ENCODE measurements at places on chromosomes 2 and 18. TPM values are rescaled to one million over a fixed set of nuclear protein-coding genes. Genes with fewer than 3 reads are reported as not detected.
A peak's percentile ranks its signal among the peaks of the same experiment; 100 is the strongest.

The TMEM182 gene
- 4.5 TPM for total RNA-seq

DNA sequence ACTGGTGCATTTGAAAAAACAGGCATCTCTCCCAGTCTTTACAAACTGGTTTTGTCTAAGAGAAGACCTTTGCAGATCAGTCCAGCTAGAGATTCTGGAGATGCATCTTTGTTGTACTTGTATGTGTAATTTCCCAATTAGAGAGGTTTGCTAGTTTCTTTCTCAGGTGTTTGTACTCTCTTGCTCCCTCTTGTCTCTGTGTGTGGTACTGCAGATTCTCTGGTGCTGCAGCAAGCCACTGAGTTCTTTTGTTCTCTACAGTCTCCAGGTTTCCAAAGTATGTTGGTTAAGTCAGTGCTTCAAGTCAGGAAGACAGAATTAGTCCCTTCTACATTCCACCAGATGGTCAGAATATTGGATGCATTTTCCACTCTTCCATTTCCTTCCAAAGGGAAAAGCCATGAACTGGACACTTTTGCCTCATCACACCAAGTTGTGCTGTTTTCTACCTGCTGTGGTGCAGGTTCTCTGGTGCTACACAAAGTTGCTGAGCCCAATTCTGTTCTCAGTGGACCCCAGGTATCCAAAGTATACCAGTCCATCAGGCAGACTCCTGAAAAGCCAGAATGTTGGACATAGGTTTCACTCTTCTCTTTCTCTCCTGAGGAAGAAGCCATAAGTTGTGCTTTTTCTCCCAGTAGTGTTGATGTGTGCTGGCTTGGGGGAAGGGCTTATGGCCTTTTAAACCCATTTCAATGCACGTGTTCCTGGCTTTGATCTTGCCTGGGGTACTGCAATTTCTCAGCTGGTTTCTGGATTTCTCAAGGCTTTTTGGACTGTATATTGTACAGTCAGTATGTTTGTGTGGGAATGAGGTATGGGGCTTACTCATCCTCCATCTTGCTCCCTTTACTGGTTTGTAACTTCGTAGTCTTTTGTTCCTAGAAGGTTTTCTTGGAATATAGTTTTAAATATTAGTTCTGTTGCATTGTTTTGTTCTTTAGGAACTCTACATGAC lies 29.8 kb downstream of the EPC2 start:
- no peaks in the 10 kb centered on the region for H3K27me3 ChIP-seq
- H3K4me1 ChIP-seq = peaks cover 7% of the 10 kb centered on the region
- H3K27ac ChIP-seq = no peak overlapping the region
- H3K4me3 ChIP-seq = no peak overlapping the region
- no peaks in the 10 kb centered on the region for H3K36me3 ChIP-seq
- no peak for DNase-seq

The LIPT1 gene
- total RNA-seq = 13.5 TPM

GRCh38 chr18:24053211-24053610 lies 38.7 kb downstream of the TTC39C start:
- no peak for DNase-seq
- H3K4me1 ChIP-seq = peaks cover 4% of the 10 kb centered on the region
- H3K27ac ChIP-seq = no peak overlapping the region
- H3K36me3 ChIP-seq = no peaks in the 10 kb centered on the region
- H3K27me3 ChIP-seq = no peaks in the 10 kb centered on the region

GRCh38 chr2:216974321-216975302 lies 114.7 kb upstream of the TNP1 start:
- H3K4me1 ChIP-seq = peaks cover 12% of the 10 kb centered on the region
- no peaks in the 10 kb centered on the region for H3K27me3 ChIP-seq
- peak overlapping the region; percentile 88 for H3K27ac ChIP-seq
- DNase-seq = peak; percentile 69
- no peaks in the 10 kb centered on the region for H3K36me3 ChIP-seq

- H3K27me3 ChIP-seq = no peaks in the 10 kb centered on the region
- DNase-seq = no peak
- no peaks in the 10 kb centered on the region for H3K36me3 ChIP-seq
- peaks cover 1% of the 10 kb centered on the region for H3K4me1 ChIP-seq
- no peak overlapping the region for H3K4me3 ChIP-seq
These were observed 25.6 kb downstream of the BCL2 start for GRCh38 chr18:63293935-63294334.

The MARCHF4 gene
- not detected for total RNA-seq

GRCh38 chr2:159449504-159450124 lies 163.1 kb upstream of the WDSUB1 start:
- H3K27me3 ChIP-seq = no peaks in the 10 kb centered on the region
- H3K36me3 ChIP-seq = peaks cover 5% of the 10 kb centered on the region
- no peak overlapping the region for H3K4me3 ChIP-seq
- no peak for DNase-seq
- no peaks in the 10 kb centered on the region for H3K4me1 ChIP-seq

The ARHGAP25 gene
- 21.1 TPM for total RNA-seq

GRCh38 chr2:7880126-7880525 lies 801.7 kb upstream of the ID2 start:
- no peak overlapping the region for H3K4me3 ChIP-seq
- H3K4me1 ChIP-seq = no peaks in the 10 kb centered on the region
- no peaks in the 10 kb centered on the region for H3K27me3 ChIP-seq
- no peaks in the 10 kb centered on the region for H3K36me3 ChIP-seq
- no peak for DNase-seq

The LIMS1 gene
- 100 TPM for total RNA-seq

The VRK2 gene
- total RNA-seq = 22.3 TPM

DNA sequence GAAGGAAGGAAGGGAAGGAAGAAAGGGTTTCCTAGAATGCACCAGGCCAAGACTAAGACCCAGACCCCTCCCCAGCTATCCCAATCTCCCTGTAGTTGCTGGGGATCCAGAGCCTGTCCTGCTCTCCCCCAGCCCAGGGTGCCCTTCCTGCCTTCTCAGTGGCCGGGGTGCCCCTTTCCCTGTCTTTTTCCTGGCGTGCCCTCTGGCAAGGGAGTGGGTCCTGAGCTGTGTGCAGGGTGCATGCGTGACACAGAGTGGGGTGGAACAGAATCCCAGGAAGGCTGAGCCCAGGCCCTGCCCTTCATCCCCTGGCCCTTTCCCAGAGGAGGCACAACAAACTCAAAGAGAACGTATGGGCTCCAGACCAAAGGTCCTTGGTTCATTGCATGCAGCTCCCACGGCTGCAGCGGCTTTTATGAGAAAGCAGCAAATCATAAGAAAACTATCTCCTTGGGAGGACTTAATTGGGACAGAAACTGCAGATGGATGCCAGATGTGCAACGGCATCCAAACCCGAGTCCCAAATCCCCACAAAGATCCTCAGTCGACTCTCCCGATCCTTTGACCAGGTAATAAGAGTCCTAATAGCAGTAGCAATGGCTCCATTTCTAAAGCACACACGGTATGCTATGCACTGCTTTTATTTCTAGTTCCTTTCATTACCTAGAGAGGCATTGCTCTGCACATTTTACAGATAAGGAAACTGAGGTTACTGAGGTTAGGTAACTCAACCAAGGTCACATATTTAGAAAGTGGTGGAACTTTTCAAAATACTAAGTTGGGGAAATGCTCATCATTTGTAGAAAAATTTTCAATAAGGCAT lies 12.7 kb upstream of the ARID5A start:
- no peak overlapping the region for H3K27ac ChIP-seq
- H3K4me1 ChIP-seq = no peaks in the 10 kb centered on the region
- no peak overlapping the region for H3K4me3 ChIP-seq
- peak; percentile 41 for DNase-seq
- H3K27me3 ChIP-seq = no peaks in the 10 kb centered on the region

The NT5C1B gene
- total RNA-seq = not detected

The GPR45 gene
- total RNA-seq = not detected

The TUBA3E gene
- not detected for total RNA-seq

DNA sequence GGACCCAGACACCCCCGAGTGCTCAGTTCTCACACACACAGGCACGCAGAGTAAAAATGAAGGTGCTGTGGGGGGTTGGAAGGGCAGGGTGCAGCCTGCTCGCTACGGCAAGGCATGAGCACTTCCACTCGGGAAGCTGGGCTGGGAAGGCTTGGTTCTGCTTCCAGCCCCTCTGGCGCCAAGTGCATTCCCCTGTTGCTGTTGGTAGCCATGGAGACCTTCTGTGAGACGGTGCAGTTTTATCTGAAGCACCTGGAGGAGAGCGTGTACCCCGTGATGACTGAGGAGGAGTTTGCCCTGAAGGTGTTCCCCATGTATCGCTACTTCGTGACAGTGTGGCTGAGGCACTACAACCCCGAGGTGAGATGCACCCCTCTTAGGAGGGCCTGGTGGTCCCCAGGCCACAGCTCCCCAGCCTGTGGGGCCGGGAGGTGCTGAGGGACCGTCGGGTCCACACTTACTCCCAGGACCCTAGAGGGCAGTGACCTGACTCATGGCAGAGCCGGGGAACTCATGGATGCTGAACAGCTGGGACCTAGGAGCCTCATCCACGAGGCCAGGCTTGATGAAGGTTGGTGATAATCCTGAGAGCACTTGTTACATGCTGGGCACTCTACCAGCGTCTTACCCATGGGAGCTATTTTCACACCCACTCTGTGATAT lies 15.5 kb downstream of the MROH2A start:
- H3K27me3 ChIP-seq = no peaks in the 10 kb centered on the region
- no peak overlapping the region for H3K4me3 ChIP-seq
- no peaks in the 10 kb centered on the region for H3K36me3 ChIP-seq
- H3K4me1 ChIP-seq = no peaks in the 10 kb centered on the region
- no peak for DNase-seq

- no peaks in the 10 kb centered on the region for H3K27me3 ChIP-seq
- H3K4me1 ChIP-seq = no peaks in the 10 kb centered on the region
- peak; percentile 48 for DNase-seq
These were observed 43.0 kb upstream of the DSG1 start for GRCh38 chr18:31274931-31275330.

GRCh38 chr18:79401494-79402208 lies 5.9 kb downstream of the NFATC1 start:
- H3K27ac ChIP-seq = no peak overlapping the region
- no peaks in the 10 kb centered on the region for H3K4me1 ChIP-seq
- H3K4me3 ChIP-seq = no peak overlapping the region
- no peaks in the 10 kb centered on the region for H3K27me3 ChIP-seq

GRCh38 chr2:181395851-181396250 lies 61.3 kb upstream of the ITGA4 start:
- no peak for DNase-seq
- no peaks in the 10 kb centered on the region for H3K4me1 ChIP-seq
- no peak overlapping the region for H3K27ac ChIP-seq
- H3K36me3 ChIP-seq = no peaks in the 10 kb centered on the region
- H3K27me3 ChIP-seq = no peaks in the 10 kb centered on the region
- H3K4me3 ChIP-seq = no peak overlapping the region

DNA sequence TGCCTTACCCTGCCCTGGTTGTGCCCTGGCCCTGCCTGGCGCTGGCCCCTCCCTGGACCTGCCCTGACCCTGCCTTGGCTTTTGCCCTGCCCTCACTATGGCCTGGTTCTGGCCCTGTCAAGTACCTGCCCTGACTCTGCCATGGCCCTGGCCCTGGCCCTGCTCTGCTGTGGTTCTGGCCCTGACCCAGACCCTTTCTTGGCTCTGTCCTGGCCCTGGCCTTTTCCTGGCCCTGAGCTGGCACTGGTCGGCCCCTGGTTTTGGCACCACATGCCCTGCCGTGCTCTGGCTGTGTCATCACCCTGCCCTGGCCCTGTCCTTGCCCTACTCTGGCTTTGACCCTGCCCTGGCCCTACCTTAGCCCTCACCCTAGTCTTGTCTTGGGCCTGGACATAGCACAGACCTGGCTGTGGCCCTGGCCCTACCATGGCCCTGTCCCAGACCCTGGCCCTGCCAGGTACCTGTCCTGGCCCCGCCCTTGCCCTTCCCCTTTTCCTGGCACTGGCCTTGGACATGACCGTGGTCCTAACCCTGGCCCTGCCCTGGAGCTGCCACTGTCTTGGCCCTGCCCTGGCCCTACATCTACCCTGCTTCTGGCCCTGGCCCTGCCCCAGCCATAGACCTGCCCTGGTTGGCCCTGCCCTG lies 4.8 kb upstream of the ANKRD62 start:
- H3K4me3 ChIP-seq = no peak overlapping the region
- no peak for DNase-seq
- H3K36me3 ChIP-seq = no peaks in the 10 kb centered on the region
- no peak overlapping the region for H3K27ac ChIP-seq
- H3K4me1 ChIP-seq = no peaks in the 10 kb centered on the region

The PROKR1 gene
- total RNA-seq = not detected
